ENCODE measurements at places on chromosomes 12 and 14. TPM values are rescaled to one million over a fixed set of nuclear protein-coding genes. Genes with fewer than 3 reads are reported as not detected.

Gene CRIP2
- 216 TPM for total RNA-seq

Gene TAS2R50
- 0.98 TPM for total RNA-seq

Gene BIN2
- total RNA-seq = not detected

Gene CAMKK2
- total RNA-seq = 26.7 TPM

Gene ANO2
- not detected for total RNA-seq

Gene PAX9
- total RNA-seq = 0.49 TPM

Gene CLEC9A
- total RNA-seq = not detected

Gene KRT80
- 14.8 TPM for total RNA-seq

Gene ADAM21
- total RNA-seq = under 0.01 TPM

Gene PA2G4
- total RNA-seq = 204 TPM

Gene DBX2
- total RNA-seq = not detected

Data from mesangial cell (primary cell).